CD4-positive, alpha-beta T cell (primary cell): ENCODE measurements at places on chromosomes 5 and 9.

- no peak for DNase-seq
Observed at GRCh38 chr9:89951675-89952074, 346.9 kb downstream of the GADD45G start.

DNA sequence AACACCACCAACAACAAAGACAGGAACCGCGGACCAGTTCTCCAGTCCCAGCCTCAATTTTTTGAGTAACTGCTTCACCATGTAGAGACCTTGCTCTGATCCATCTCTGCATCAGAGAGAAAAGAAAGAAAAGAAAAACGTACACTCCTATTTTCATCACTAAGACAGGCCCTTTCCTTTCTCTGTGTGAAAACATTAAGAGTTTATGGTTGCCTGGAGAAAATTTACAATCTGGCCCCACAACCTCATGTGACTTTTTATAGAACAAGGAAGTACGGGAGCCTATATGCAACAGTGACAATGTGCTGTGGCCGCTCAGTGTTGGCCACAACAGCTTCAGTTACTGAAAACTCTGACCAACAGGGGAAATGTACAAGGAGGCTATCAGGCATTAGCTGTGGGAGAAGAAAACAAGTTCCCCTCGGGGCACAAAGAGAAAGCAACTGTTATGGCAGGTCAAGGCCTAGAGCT is 272.9 kb upstream of the PTGER4 start:
- peak; percentile 22 for DNase-seq

DNA sequence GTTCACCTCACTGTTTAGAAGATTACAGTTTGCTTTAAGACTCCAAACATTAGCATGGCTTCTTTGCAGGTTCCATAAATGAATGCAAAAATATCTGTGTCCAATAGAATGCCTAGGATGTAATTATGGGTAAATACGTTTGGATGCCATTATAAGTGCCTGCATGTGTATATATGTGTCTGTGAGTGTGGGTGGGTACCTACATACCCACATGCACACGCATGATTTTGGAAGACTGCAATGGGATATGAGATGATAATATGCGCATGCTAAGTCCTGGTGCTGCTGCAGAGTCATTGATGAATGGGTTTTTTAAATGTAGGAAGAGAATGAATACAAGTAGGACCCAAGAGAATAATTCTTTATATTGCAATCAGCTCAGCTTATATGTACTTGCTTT is 406.4 kb downstream of the ZSWIM6 start:
- DNase-seq = no peak

GRCh38 chr5:135192351-135192750 is 158.3 kb upstream of the PITX1 start:
- DNase-seq = no peak

DNA sequence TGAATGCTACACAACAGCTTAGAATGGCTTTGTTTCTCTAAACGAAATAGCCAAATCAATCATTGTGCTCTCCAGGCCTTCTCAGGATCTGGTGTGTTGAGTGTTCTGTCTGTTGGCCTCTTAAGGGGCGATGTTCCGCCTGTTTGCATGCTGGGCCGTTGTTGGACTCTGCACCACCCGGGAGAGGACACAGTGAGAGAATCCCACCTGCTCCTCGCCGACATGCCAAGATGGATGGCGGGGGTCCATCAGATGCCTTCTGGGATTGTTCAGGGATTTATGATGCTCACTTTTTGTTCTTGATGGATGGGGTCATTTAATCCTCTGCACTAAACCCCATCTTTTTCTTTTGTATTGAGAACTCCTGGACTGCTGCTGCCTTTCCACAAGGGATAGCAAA is 159.9 kb downstream of the NTRK2 start:
- no peak for DNase-seq

- no peak for DNase-seq
Observed at GRCh38 chr5:56158331-56158960, 74.7 kb downstream of the ANKRD55 start.

DNA sequence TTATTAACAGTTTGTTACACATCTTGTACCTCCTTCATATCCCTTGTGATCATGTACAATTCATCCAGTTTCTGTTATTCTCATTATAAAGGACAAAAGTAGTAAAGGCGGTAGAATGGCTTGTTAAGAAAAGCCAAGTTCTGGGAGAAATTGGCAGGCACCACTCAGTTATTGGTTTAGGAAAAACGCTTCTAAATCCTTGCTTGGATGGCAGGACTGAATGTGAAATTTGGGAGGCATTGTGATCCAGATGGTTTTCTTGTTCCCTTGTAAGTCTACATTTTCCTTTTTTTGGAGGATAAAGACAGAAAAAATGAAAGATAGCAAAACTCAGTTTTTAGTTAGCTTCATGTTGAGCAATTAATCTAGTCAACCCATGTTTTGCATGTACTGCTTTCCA is 130.2 kb downstream of the MAT2B start:
- no peak for DNase-seq

DNA sequence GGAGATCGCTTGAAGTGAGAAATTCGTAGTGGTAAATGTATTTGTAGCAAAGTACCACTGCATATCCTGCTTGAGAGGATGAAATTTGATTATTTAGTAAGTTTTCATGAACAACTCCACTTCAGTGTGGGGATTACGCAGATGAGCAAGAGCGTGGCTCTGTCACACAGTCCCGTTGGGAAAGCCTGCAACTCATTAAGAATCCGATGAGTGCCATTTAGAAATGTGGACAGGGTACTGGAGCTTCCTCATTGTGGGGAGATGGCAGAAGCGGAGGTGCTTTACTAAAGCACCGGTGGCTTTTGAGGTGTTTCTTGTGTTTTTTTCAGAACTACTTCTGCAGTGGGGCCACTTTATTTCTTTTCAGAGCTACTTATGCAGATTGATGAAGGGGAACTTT is 1.4 kb downstream of the TJP2 start:
- DNase-seq = peak; percentile 45

DNA sequence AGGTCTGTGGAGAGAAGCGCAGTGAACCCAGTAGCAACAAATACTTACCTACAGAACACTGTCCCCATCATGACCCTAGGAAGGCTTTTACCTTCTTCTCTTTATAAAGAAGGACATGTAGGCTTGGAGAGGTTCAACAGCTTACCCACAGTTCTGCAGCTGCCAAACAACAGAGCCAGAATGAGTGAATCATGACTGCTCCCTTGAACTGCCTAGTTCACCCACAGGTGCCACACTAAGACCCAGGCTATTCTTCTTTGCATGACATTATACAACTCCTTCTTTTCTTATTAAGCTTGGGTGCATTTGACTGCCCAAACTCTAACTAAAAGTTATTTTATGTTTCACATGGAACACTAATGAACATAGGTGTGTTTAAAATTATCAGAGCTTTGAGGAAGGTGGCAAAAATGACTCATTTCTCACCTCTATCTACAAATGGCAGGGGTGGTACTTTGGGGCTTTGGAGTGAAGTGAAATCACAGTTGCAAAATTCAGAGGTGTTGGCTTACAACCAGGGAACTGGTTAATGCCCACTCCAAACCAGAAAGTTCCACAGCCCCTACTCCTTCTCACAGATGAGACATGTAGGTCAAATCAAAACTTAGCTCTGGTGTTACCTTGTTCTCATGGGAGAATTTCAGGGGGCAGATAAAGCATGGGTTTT is 201.6 kb downstream of the SEMA6A start:
- DNase-seq = no peak

- DNase-seq = no peak
Observed at GRCh38 chr5:132446621-132447020, 44.0 kb downstream of the IRF1 start.
